ENCODE measurements at places on chromosomes 7 and 10. TPM values are rescaled to one million over a fixed set of nuclear protein-coding genes. Genes with fewer than 3 reads are reported as not detected.

GRCh38 chr7:41967156-41967555 is 264.3 kb upstream of the INHBA start:
- peak; percentile 41 for DNase-seq

- DNase-seq = no peak
These were observed 156.2 kb upstream of the LYZL1 start for GRCh38 chr10:29132551-29133111.

DNA sequence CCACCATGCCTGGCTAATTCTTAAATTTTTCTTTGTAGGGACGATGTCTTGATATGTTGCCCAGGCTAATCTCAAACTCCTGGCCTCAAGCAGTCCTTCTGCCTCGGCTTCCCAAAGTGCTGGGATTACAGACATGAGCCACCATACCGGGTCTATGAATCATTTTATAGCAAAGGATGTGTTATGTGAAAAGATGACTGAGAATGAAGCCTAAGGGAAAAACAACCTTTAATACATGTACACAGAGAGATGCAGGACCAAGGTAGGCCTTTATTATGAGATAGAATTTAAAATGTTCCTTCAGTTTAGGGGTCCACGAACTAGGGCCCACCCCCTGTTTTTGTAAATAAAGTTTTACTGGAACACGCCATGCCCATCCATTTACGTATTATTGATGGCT is 41.0 kb downstream of the UBE2H start:
- no peak for DNase-seq

DNA sequence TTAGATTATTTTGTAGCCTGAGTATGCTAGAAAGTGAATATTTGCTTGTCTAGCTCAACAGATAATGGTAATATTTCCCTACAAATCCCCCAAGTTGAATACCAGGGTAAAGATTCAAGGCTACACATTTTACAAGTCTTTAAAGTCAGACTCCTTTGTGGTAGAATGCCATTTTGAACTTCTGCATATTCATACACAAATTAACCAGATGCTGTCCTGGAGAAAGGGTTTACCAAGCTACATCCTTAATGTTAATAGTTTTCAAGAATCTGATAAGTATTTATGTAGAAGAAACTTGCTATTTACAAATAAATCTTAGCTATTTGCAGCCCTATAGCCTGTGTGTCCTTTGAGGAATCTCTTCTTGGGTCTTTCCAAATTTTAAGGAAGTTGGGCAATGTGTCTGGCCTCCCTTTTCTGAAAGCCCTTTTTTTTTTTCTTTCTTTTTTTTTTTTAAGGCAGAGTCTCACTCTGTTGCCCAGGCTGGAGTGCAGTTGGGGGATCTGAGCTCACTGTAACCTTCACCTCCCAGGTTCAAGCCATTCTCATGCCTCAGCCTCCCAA is 82.6 kb downstream of the CPEB3 start:
- no peak for DNase-seq

The PILRA gene
- total RNA-seq = 2.3 TPM

DNA sequence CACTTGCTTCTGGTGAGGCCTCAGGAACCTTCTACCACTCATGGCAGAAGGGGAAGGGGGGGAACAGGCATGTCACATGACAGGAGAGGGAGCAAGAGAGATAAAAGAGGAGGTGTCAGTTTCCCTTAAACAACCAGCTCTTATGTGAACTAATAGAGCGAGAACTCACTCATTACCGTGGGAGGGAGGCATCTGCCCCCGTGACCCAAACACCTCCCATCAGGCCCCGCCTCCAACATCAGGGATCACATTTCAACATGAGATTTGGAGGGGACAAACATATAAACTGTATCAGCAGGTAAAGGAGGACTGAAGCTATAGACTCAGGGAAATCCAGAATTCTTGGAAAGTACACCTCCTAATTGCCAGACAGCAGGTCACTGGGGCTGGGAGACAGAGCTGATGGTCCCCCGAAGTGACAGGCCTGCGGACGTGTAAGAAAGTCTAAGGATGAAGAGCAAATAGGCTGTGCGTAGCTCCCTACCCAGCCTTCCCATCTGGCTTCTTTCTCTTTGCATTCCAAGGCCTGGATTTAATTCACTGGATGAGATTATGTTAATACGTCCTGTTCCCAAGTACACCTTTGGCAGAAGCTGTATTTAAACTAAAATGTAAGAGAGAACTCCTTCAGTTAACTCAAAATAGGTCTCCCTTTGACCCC is 186.7 kb upstream of the LYZL2 start:
- DNase-seq = no peak

The PPP1R17 gene
- total RNA-seq = not detected

GRCh38 chr10:131818510-131819234 is 82.1 kb upstream of the PPP2R2D start:
- DNase-seq = no peak

- no peak for DNase-seq
These were observed 274.6 kb downstream of the KCND2 start for GRCh38 chr7:120547605-120548004.

GRCh38 chr10:77636967-77637531 is 559 bp downstream of the KCNMA1 start:
- no peak for DNase-seq

The TACR2 gene
- total RNA-seq = not detected

The TFPI2 gene
- 66.2 TPM for total RNA-seq

DNA sequence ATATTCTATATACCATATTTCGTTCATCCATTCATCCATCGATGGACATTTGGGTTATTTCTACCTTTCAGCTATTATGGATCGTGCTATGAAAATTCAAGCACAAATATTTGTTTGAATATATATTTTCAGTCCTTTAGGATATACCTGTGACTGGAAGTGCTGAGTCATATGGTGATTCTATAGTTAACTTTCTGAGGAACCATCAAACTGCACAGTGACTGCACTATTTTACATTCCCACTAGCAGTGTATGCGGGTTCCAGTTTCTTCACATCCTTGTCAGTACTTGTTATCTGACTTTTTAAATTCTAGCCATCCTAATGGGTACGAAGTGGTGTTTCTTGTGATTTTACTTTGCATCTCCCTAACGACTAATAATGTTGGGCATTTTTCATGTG is 104.0 kb downstream of the MAPK8 start:
- DNase-seq = no peak

The GNGT1 gene
- not detected for total RNA-seq

DNA sequence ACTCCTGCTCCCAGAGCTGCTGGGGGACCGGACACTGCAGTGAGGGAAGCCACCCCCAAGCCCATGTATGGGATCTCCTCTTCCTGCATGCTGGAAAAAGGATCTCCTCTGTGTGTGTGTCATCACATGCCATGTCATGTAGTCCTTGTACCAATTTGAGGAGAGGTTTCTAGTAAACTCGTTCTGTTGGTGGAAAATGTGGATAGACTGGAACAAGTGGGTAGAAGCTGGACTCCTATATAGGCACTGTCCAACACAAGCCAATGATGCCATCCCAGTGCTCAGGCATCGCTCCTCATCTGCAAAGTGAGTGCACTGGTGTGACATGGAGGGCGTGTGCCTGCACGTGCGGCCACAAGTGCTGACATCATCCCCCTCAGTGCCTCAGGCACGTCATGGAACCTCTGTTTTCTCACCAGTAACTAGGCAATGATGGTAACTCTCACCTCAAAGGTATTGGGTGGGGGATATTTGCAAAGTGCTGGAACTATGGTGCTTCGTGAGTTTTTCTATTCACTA is 19.3 kb downstream of the MYO1G start:
- DNase-seq = no peak

DNA sequence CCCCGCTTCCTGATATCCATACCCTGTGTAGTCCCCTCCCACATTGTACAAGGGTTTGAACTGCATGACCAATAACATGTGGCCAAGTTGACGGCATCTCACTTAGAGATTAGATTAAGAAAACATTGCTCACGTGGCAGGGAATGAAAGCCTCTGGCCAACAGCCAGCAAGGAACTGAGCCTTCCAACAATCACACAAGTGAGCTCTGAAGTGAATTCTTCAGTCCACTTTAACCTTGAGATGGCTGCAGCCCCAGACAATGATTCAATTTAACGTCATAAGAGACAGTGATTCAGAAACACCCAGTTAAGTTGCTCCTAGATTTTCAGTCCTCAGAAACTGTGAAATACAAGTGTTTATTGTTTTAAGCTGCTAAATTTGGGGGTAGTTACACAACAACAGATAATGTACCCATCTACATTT is 165.9 kb upstream of the PLXNA4 start:
- peak; percentile 98 for DNase-seq

DNA sequence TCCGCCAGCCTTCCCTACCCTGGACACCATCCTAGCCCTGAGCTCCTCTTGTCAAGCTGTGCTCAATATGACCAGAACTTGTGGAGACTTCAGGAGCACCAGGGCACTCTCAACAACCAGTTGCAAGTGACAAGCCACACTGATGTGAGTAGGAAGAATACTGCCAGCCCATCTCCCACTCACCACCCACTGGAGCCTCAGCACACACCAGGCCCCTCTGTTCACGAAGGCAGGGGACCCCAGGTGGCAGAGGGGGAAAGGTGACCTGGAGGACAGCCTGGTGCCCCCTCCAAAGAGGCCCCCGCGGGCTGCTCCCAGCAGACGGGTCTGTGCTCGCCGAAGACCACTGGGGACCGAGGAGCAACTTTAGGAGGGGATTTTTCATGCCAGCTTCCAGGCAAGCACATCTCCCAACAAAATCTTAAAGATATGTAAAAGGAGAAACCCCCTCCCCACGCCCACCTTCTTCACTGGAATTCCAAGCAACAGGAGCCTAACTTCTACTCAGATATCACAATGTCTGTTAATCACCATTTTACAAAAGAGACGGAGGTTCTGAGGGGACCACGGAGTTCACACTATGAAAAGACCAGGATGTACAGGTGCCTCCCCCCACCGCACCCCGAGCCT is 1.0 kb downstream of the MMD2 start:
- DNase-seq = no peak

The ATOH7 gene
- 0.19 TPM for total RNA-seq

GRCh38 chr10:69407621-69408301 is 9.0 kb downstream of the TACR2 start:
- DNase-seq = no peak

DNA sequence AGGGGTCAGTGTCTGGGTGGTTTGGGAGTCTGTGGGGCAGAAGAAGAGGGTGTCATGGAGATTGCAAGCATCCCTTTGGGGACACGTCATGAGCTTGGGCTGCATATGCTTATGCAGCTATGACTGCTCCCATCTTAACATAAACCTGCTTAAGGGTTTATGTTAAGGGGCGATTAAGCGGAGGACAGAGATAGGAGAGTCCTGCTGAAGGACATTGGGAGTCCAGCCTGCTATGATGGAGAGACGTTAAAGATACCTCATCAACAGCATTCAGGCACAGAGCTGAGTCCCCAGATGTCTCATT is 76.8 kb upstream of the AKR1E2 start:
- no peak for DNase-seq

The KDM7A gene
- total RNA-seq = 4.9 TPM

DNA sequence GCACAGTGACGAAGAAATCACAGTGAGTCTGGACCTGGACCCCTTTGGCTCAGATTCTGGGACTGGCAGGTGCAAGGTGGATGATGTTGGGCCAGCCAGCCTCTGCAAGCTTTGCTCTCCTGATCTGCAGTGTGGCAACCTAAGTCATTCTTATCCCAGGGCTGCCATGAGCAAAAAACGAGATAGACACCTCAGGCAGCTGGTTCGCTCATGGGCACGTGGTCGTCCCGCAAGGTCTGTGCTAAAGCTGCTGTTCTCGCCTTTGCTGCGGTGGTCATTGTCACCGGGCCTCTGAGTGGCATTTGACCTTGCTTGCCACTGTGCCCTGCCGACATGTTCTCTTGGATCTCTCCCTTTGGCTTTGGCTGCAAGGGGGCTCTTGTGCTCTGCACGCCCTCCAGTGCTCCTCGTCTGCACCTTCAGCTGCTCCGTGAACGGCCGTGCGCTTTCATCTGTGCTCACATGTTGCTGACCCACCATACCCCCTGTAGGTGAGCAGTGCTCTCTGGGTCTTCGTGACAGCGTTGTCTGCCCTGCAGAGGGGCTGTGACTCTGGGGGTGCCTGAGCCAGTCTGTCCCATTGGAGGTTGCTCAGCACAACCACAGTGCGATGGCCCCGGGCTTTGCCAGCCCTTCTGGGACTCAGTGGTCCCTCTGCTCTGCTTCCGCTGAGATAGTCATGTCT is 317.0 kb downstream of the GLRX3 start:
- no peak for DNase-seq

The RBAK gene
- 12.0 TPM for total RNA-seq

The HOXA11 gene
- not detected for total RNA-seq

DNA sequence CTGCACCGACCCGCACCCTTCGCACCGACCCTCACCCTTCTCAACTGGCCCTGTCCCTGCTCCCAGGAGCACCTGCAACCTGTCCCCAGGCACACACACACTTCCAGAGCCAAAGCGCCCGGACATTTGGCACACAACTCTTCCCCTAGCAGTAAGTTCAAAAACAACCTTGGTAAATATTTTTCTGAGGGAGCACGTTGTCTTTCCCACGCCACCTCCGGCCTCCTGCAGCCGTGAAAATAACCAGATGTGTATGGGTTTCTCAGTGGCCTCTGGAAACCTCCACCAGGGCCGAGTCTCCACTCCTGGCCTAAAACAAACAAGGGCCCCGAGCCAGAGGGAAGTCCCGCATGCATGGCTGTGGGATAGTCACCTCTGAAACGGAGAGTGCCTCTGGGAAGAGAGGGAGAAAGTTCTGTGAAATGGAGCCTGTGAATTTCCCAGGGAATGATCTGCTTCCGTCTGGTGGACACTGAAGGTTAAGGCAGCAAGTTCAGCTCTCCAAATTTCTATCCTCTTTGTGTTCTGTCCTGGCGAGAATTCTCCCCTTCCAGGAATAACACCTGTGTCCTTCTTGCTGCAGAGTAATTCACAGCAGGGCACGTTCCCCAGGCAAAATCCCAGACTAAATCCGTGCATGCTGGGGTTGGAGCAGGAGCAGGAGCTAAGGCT is 15.8 kb downstream of the PODXL start:
- DNase-seq = no peak

- DNase-seq = peak; percentile 40
These were observed at the start of gene PLXDC2 for GRCh38 chr10:19816411-19817230. TSS of gene PLXDC2 (plus strand) at chr10:19816432.

DNA sequence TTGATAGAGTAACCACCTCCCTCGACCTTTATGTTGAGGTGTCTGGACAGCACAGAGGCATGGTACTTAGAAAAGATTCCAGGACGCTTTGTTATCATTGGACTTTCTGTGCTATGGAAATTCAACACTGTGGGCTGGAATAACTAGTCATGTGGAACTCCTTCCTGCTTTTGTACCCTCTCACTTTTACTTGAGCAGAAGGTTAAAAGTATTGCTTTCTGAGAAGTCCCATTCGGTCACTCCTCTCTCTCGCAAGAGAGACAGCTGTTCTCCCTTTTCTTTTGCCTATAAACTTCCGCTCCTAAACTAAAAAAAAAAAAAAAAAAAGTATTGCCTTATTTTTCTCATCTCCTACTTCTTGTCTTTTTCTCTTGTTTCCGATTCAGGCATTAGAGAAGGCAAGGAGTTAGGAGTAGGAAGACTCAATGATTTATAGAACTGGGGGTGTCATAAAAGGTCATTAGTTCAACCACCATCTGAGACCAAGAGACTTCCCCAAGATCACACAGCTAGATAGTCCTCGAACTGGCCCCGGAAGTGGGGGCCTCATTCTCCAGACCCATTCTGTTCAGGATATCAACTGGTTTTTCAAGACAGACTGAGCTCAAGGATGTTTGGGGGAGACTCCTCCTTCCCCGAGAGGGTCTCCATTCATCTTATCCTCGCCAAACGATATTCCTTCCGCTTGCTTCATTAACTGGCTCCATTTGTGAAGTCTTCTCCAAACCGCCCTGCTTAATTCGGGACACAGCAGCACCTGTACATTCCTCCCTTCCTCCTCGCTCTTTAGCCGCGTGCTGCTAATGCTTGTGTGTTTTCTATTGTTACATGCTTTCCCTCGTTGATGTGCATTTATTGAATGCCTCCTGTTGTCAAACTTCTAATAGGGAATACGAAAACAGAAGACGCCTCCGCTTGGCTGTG is 995 bp upstream of the INPP5F start:
- DNase-seq = peak; percentile 33

GRCh38 chr10:24642921-24643678 is 80.6 kb downstream of the ARHGAP21 start:
- DNase-seq = peak; percentile 78

Measured in astrocyte (in vitro differentiated cells and primary cell).